ENCODE measurements at places on chromosomes 3 and 15. TPM values are rescaled to one million over a fixed set of nuclear protein-coding genes. Genes with fewer than 3 reads are reported as not detected.
A peak's percentile ranks its signal among the peaks of the same experiment; 100 is the strongest.

GRCh38 chr15:65688462-65688861 lies 66.7 kb downstream of the SLC24A1 start:
- DNase-seq: no peak
- no peak overlapping the region for H3K4me3 ChIP-seq
- no peaks in the 10 kb centered on the region for H3K27me3 ChIP-seq
- H3K36me3 ChIP-seq: peaks cover 24% of the 10 kb centered on the region

GRCh38 chr3:156787926-156788663 lies 38.1 kb upstream of the LEKR1 start:
- no peak overlapping the region for H3K27ac ChIP-seq
- no peak for DNase-seq
- H3K4me3 ChIP-seq: no peak overlapping the region
- H3K36me3 ChIP-seq: no peaks in the 10 kb centered on the region

- H3K4me1 ChIP-seq: no peaks in the 10 kb centered on the region
- peak overlapping the region; percentile 97 for H3K27ac ChIP-seq
- peak; percentile 92 for DNase-seq
- H3K27me3 ChIP-seq: no peaks in the 10 kb centered on the region
- H3K36me3 ChIP-seq: peaks cover 13% of the 10 kb centered on the region
- peak overlapping the region; percentile 89 for H3K4me3 ChIP-seq
Observed at GRCh38 chr15:96330064-96330449, 443 bp upstream of the NR2F2 start.

DNA sequence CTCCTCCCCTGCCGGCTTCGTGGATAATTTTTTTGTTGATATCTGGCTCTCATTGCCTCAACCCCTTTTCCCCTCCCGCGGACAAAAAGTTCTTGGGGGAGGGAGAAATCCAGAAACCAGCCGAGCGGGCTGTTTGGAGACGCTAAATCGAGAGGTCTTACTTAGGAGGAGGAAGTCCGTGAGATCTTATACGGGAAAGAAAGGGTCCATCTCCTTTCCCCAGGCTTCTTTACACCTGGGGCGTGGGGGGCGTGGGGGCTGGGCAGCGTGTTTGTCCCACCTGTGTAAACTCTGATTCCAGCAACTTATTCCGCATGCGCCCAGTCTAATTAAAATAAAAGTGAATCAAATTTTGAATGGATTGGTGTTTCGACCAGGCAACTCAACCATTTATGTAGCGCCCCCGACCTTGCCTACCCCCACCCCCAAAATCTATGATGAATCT lies 364 bp upstream of the CADPS start:
- no peak for DNase-seq
- H3K27ac ChIP-seq: no peak overlapping the region
- no peaks in the 10 kb centered on the region for H3K4me1 ChIP-seq
- no peaks in the 10 kb centered on the region for H3K36me3 ChIP-seq
- peaks cover 60% of the 10 kb centered on the region for H3K27me3 ChIP-seq

GRCh38 chr3:39075910-39076309 lies 24.1 kb downstream of the WDR48 start:
- no peaks in the 10 kb centered on the region for H3K4me1 ChIP-seq
- DNase-seq: no peak
- H3K36me3 ChIP-seq: peaks cover 9% of the 10 kb centered on the region

Gene RTP1
- total RNA-seq: not detected

Gene UBAP1L
- total RNA-seq: 3.5 TPM

Gene STX19
- not detected for total RNA-seq

Gene TRIM69
- total RNA-seq: 25.7 TPM

Gene CLRN1
- total RNA-seq: not detected

Gene GOLGA8H
- 0.33 TPM for total RNA-seq

Gene SIDT1
- 1.9 TPM for total RNA-seq

Gene STRC
- total RNA-seq: not detected

DNA sequence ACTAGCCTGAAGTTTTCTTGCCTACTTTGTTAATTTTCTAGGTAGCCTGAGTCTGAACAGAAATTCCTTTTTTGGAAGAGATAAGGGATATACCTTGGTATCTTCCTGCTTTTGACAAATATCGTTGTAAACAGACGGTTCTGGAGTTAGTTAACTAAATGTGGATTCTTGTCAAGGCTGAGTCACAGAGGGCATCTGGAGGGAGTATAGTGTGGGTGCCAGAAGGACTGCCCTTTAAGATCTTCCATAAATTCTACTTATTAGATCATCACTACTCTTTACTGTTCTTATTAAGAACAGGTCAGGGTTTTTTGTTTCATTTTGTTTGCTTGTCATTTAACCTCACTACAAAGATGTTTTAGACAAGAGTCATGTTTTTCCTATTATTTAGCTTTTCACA lies 125.3 kb upstream of the SKOR1 start:
- H3K4me1 ChIP-seq: no peaks in the 10 kb centered on the region
- no peak overlapping the region for H3K27ac ChIP-seq
- H3K27me3 ChIP-seq: no peaks in the 10 kb centered on the region
- DNase-seq: no peak
- H3K36me3 ChIP-seq: no peaks in the 10 kb centered on the region
- no peak overlapping the region for H3K4me3 ChIP-seq

DNA sequence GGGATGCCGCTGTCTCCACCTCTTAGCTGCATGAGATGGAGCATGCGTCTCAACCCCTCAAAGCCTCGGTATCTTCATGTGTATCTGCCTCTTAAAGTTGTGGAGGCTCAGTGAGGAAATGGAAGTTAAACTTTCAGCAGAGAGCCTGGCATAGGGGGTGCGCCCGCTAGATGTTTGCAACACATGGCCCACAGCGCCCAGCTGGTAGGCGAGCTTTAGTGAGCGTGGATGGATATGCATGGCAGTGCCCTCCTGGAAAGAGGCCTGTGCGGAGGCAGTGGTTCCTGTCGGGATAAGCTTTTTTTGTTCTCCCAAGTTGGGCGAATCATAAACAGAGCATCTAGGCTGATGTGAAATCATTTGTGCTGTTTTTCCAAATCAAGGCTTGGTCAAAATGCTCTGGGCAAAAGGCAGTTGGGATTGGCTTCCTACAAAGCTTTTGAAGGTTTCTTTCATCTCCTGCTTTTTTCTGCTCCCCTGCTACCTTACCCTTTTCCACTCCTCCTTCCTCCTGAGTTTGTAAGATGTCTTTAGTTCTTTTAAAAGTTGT lies 272.4 kb upstream of the TPM1 start:
- DNase-seq: no peak
- H3K27me3 ChIP-seq: no peaks in the 10 kb centered on the region
- no peak overlapping the region for H3K4me3 ChIP-seq

GRCh38 chr3:186759231-186759930 lies 24.0 kb upstream of the EIF4A2 start:
- H3K4me1 ChIP-seq: no peaks in the 10 kb centered on the region
- no peak overlapping the region for H3K27ac ChIP-seq
- DNase-seq: no peak
- no peaks in the 10 kb centered on the region for H3K27me3 ChIP-seq

DNA sequence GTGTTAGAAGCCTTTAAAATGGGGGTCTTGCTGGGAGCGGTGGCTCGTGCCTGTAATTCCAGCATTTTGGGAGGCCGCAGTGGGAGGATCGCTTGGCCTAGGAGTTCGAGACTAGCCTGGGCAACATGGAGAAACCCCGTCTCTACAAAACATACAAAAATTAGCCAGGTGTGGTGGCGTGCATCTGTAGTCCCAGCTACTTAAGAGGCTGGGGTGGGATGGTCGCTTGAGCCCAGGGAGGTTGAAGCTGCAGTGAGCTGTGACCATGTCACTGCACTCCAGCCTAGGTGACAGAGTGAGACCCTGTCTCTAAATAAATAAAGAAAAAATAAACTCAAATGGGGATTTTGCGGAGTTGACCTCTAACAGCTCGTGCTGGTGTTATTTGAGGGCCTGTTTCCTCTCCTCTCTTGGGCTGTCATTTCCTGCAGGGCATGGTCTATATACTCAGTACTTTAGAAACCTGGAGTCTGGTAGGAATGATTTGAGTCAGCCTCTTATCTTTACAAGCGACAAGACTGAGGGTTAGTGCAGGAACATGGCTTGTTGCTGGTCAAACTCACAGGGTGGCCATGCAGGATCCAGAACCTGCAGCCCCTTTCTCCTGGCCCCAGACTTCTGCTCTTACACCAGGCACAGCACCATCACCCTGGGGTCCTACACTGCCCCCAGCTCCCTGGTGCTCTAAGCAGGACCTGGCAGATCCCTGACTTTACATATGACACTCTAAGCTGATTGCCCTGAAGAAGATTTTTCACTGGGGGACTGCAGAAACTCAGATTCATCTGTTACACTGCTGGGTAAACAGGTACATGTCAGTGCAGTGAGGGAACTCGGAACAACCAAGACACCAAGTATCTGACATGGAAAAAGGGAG lies 15.1 kb downstream of the EHD4 start:
- H3K4me1 ChIP-seq: no peaks in the 10 kb centered on the region
- no peak for DNase-seq
- no peak overlapping the region for H3K4me3 ChIP-seq
- H3K27me3 ChIP-seq: no peaks in the 10 kb centered on the region
- H3K36me3 ChIP-seq: peaks cover 4% of the 10 kb centered on the region
- peak overlapping the region; percentile 24 for H3K27ac ChIP-seq

GRCh38 chr3:182570946-182571594 lies 222.2 kb upstream of the ATP11B start:
- H3K4me3 ChIP-seq: no peak overlapping the region
- DNase-seq: no peak
- H3K4me1 ChIP-seq: no peaks in the 10 kb centered on the region
- no peaks in the 10 kb centered on the region for H3K36me3 ChIP-seq
- H3K27me3 ChIP-seq: no peaks in the 10 kb centered on the region
- no peak overlapping the region for H3K27ac ChIP-seq

Gene TM4SF18
- 2.3 TPM for total RNA-seq

Gene FHIT
- 10.0 TPM for total RNA-seq

Gene BMF
- total RNA-seq: 5.8 TPM

DNA sequence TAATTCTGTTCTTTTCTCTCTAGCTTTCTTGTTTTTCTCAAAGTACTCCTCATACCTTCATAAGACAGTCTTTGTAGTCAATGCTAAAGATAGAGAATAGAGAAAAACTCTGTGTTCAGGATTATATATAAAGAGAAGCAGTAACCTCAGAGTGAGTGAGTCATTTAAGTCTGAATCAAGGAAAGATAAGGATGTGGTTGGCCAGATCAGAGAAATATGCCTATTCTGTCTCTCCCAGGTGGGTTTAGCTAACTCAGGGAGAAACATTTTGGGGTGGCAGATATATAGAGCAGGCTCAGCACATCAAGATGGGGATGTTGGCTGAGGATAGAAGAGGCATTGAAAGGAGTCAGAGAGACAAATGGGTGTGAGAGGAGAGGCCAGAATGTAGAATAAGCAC lies 31.4 kb downstream of the GTF2E1 start:
- H3K27me3 ChIP-seq: no peaks in the 10 kb centered on the region
- no peaks in the 10 kb centered on the region for H3K4me1 ChIP-seq
- H3K36me3 ChIP-seq: peaks cover 6% of the 10 kb centered on the region
- no peak overlapping the region for H3K4me3 ChIP-seq
- H3K27ac ChIP-seq: no peak overlapping the region

DNA sequence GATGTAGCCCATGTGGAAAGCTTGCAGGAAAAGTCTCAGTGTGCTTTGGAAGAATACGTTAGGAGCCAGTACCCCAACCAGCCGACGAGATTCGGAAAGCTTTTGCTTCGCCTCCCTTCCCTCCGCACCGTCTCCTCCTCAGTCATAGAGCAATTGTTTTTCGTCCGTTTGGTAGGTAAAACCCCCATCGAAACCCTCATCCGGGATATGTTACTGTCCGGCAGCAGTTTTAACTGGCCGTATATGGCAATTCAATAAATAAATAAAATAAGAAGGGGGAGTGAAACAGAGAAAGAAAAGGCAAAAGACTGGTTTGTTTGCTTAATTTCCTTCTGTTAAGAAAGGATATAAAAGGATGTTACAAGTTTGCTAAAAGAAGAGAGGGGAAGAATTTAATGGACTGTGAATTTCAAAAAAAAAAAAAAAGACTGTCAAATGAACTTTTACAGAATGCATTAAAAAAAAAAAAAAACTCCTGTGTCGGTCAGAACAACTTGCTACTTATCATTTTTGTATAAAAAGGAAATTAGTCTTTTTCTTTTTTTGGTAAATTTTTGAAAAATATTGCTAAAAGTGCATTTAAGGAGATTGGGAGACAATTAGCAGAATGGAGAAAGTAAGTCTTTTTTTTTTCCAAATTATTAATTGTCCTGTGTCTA lies 7.0 kb downstream of the NR2F2 start:
- peak overlapping the region; percentile 97 for H3K27ac ChIP-seq
- no peaks in the 10 kb centered on the region for H3K27me3 ChIP-seq
- peaks cover 35% of the 10 kb centered on the region for H3K4me1 ChIP-seq
- peak overlapping the region; percentile 89 for H3K4me3 ChIP-seq
- no peaks in the 10 kb centered on the region for H3K36me3 ChIP-seq
- no peak for DNase-seq

GRCh38 chr3:25566358-25566920 lies 98.3 kb downstream of the TOP2B start:
- no peak overlapping the region for H3K4me3 ChIP-seq
- no peak overlapping the region for H3K27ac ChIP-seq
- H3K4me1 ChIP-seq: no peaks in the 10 kb centered on the region
- peaks cover 21% of the 10 kb centered on the region for H3K36me3 ChIP-seq
- no peak for DNase-seq

DNA sequence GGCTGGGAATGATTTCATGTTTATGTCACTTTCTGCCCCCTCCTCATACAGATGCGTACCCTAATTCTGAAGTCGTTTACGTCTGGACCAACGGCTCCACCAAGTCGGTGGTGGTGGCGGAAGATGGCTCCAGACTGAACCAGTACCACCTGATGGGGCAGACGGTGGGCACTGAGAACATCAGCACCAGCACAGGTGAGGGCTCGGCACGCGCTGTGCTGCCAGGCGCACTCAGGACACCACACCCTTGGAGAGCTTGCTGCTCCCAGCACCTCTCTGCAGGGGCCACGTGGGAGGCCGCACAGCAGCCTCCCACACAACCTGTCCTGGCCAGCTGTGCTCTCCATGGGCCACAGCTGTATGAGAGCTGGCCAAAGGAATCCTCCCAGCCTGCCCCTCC lies 33.8 kb upstream of the GABRG3 start:
- H3K36me3 ChIP-seq: no peaks in the 10 kb centered on the region
- H3K4me3 ChIP-seq: no peak overlapping the region
- no peak overlapping the region for H3K27ac ChIP-seq
- no peak for DNase-seq

GRCh38 chr3:171758109-171758508 lies 52.2 kb downstream of the PLD1 start:
- no peaks in the 10 kb centered on the region for H3K36me3 ChIP-seq
- H3K4me3 ChIP-seq: no peak overlapping the region
- H3K27me3 ChIP-seq: no peaks in the 10 kb centered on the region
- H3K4me1 ChIP-seq: peaks cover 1% of the 10 kb centered on the region

Gene LMAN1L
- not detected for total RNA-seq

DNA sequence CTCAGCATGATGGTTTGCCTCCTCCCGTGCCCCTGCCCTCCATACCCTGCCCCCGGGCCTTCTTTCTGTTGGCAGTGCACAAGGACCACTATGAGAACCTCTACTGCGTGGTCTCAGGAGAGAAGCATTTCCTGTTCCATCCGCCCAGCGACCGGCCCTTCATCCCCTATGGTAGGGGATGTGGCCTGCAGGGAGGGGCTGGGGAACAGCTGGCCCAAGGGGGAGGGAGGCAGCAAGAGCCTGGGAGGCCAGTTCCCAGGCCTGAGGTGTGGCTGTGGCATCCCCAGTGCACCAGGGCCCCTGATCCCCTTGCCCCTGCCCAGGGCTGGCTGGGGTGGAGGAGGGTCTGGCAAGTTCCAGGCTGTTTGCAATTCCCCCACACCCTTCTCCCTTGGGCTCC lies 2.6 kb upstream of the PLA2G4B start:
- H3K27ac ChIP-seq: no peak overlapping the region
- no peaks in the 10 kb centered on the region for H3K4me1 ChIP-seq
- H3K27me3 ChIP-seq: no peaks in the 10 kb centered on the region
- DNase-seq: no peak
- no peaks in the 10 kb centered on the region for H3K36me3 ChIP-seq
- no peak overlapping the region for H3K4me3 ChIP-seq

GRCh38 chr3:108295421-108296175 lies 750 bp upstream of the HHLA2 start:
- H3K27ac ChIP-seq: no peak overlapping the region
- no peaks in the 10 kb centered on the region for H3K27me3 ChIP-seq
- no peaks in the 10 kb centered on the region for H3K4me1 ChIP-seq

Gene CA12
- total RNA-seq: 0.49 TPM
